ENCODE measurements at places on chromosomes 6 and 20.

DNA sequence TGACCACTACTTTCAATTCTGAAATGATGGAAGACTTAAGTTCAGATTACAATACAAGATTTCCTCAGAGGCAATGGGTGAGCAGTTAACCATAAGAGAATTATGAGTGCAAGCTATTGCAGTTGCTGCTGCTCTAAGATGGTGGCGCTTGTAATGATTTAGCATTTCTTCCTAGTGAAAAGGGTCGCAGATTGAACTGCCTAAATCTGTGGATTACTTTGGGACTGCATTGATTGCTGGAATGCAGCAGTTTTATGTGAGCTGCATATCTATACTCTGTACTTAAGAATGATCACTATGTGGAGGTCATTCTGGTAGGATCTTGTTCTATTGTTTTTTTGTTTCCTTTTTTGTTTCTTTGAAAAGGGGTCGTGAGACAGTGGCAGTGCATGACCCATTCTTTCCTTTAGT is 5.3 kb downstream of the SCAF8 start:
- DNase-seq, result no peak

DNA sequence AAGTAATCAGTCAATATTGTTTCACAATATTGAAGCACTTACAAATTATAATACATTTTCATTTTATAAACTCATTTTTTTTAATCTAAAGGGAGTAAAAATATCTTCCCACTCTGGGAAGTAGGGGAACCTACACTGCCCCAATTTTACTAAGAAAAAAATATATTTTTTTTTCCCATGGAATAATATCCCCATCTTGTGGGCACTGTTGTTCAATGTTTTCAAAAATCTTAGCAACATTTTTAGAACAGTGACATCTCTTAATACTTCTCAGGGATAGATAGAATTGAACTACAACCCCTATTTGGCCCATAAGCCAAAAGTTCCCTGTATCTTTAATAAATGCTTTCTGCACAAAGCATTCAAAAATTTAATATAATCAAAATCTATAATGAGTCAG is 42.9 kb downstream of the ARHGAP18 start:
- no peak for DNase-seq

DNA sequence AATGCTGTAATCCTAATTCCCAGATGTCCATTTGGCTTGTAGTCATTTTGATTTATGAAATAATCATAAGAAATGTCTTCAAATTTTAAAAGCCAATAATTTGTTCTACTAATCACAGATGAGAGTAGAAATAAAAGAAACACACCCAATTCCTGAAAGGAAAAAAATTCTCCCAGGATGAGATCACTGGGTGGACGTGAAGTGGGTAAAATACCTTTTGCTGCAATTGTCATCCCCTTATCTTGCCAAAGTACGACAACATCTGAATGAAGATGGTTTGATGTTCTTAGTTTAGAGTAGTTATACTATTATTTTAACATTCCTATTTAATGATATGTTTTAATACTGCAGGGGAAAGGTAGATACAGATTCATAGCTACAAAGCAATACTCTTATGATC is 33.7 kb downstream of the MTHFD1L start:
- no peak for DNase-seq

DNA sequence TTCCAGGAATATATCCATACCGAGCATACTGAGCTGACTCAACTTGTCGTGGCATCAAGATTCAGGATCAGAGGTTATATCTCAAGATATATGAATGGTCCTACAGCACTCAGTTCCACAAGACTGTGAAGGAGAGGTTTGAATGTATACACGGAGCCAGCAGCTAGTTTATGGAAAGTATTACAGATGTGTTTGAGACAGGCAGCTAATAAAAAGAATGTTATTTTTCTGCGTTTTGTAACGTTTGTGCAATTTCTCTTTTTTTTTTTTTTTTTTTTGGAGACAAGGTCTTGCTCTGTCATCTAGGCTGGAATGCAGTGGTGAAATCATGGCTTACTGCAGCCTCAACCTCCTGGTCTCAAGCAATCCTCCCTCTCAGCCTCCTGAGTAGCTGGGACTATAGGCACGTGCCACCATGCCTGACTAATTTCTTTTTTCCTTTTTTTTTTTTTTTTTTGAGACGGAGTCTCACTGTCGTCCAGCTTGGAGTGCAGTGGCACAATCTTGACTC is 3.4 kb upstream of the FAM110A start:
- DNase-seq, result no peak

DNA sequence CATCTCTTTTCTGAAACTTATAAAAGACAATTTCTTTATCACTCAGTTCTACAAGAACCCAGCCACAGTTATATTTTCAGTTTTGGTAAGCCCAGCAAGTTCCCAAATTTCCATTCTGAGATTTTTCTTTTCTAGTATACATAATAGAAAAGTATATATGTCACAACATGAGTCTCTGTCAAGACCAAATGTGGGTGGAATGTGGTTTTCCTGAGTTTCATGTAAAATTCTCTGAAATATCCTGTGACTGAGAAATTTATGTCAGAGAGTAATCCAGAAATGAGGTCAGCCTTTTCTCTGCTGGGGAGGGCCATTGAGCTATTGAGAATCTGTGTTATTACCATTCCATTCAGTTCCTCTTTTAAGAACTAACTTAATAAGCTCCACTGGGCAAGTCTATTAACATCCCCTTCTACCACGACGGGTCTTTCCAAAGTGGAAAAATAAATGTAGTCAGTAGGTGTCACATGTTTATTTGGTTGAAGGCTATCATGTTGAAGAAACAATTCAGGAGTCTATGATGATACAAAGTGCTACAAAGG is 100.7 kb upstream of the HMGN3 start:
- no peak for DNase-seq

DNA sequence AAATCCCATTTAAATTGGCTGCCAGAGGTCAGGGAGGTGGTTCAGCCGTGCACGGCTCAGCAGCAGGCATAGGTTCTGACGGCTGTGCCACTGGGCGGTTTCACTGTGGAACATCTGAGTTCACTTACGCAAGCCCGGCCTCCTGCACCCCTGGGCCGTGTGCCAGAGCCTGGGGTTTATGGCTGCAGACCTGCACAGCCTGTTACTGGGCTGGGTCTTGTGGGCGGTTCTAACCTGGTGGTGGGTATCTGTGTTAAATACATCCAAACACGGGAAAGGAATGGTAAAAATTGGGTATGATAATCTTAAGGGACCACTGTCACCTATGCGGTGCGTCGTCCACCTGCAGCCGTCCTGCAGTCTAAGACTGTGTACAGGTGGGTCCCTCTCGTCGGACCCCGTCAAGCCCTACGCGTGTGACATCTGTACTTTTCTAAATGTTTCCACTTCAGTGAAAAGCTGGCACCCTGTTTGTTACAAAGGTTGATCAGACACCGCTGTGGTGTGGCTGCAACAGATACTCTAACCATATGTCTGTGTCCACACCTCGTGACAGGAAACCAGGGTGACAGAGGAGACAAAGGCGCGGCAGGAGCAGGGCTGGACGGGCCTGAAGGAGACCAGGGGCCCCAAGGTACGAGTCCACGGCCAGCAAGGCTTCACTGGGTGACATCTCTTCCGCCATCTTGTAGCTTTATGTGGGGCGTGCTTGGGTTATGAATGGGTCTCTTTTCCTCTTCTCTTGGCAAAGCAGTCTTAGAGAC is 21.5 kb downstream of the COL9A3 start:
- no peak for DNase-seq

GRCh38 chr6:16420337-16420714 is 181.9 kb downstream of the GMPR start:
- DNase-seq, result no peak

GRCh38 chr6:72420409-72420808 is 201.5 kb upstream of the KCNQ5 start:
- no peak for DNase-seq
